ENCODE measurements at places on chromosomes 1 and 21. TPM values are rescaled to one million over a fixed set of nuclear protein-coding genes. Genes with fewer than 3 reads are reported as not detected.

Gene ARID1A
- 57.2 TPM for total RNA-seq

GRCh38 chr1:234875953-234876855 lies 252.4 kb downstream of the TOMM20 start:
- H3K27me3 ChIP-seq: no peaks in the 10 kb centered on the region
- no peak overlapping the region for H3K4me3 ChIP-seq
- peaks cover 5% of the 10 kb centered on the region for H3K4me1 ChIP-seq
- H3K36me3 ChIP-seq: no peaks in the 10 kb centered on the region
- DNase-seq: peak; percentile 57

GRCh38 chr1:11062965-11063401 lies 3.2 kb upstream of the SRM start:
- H3K4me3 ChIP-seq: no peak overlapping the region
- peak overlapping the region; percentile 67 for H3K27ac ChIP-seq
- peaks cover 25% of the 10 kb centered on the region for H3K4me1 ChIP-seq
- H3K36me3 ChIP-seq: peaks cover 24% of the 10 kb centered on the region
- no peak for DNase-seq

Gene HAO2
- total RNA-seq: not detected

GRCh38 chr1:193031431-193031830 lies 27.7 kb downstream of the UCHL5 start:
- no peaks in the 10 kb centered on the region for H3K4me1 ChIP-seq
- H3K4me3 ChIP-seq: no peak overlapping the region
- H3K27ac ChIP-seq: no peak overlapping the region

GRCh38 chr1:198116069-198116468 lies 40.7 kb upstream of the NEK7 start:
- no peak for DNase-seq
- no peak overlapping the region for H3K4me3 ChIP-seq
- H3K4me1 ChIP-seq: peaks cover 24% of the 10 kb centered on the region
- H3K36me3 ChIP-seq: no peaks in the 10 kb centered on the region

- no peak for DNase-seq
- H3K4me1 ChIP-seq: no peaks in the 10 kb centered on the region
- no peak overlapping the region for H3K4me3 ChIP-seq
- no peak overlapping the region for H3K27ac ChIP-seq
- no peaks in the 10 kb centered on the region for H3K36me3 ChIP-seq
Observed at GRCh38 chr1:90144820-90145219, 149.9 kb downstream of the ZNF326 start.

DNA sequence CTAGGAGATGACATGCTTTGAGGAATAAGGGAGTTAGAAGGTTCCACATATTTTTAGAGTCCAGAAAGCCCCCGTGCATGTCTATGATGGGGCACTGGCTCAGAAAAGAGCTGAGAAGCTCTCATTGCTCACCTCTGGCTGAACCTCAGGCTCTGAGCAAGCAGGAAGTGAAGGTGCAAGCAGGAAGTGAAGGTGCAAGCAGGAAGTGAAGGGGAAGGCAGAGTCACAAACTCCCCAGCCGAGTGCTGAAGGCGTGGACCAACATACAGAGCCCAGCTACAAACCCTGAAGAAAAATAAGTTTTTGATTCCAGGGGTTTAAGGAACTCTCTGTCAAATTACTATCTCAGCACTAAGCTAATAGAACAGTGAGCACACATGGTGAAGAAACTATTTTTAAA lies 7.0 kb downstream of the KRTAP10-8 start:
- peaks cover 53% of the 10 kb centered on the region for H3K27me3 ChIP-seq
- H3K36me3 ChIP-seq: peaks cover 10% of the 10 kb centered on the region
- no peak for DNase-seq
- no peak overlapping the region for H3K4me3 ChIP-seq
- no peaks in the 10 kb centered on the region for H3K4me1 ChIP-seq
- no peak overlapping the region for H3K27ac ChIP-seq

- DNase-seq: no peak
- H3K27me3 ChIP-seq: peaks cover 52% of the 10 kb centered on the region
- no peak overlapping the region for H3K4me3 ChIP-seq
- no peak overlapping the region for H3K27ac ChIP-seq
- peaks cover 2% of the 10 kb centered on the region for H3K36me3 ChIP-seq
- H3K4me1 ChIP-seq: peaks cover 3% of the 10 kb centered on the region
Observed at GRCh38 chr1:156845055-156845952, 13.6 kb downstream of the INSRR start.

DNA sequence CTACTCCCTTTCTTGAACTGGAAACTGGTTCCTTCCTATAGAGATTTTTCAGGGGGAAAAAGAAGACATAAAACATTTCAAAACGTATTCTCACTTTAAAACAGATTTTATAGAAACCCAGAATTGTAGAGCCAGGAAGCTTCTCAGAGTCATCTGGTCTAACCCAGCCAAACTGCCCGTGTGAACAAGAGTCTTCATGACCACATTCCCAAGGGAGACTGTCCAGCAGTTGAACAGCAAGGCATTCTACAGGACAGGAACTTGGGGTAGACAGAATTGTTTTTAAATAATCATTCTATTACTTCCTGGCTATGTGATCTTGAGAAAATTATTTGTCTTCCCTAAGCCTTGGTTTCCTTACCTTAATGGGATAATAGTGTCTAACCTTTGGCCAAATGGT lies 163.5 kb upstream of the IVNS1ABP start:
- peaks cover 33% of the 10 kb centered on the region for H3K4me1 ChIP-seq
- peak overlapping the region; percentile 46 for H3K27ac ChIP-seq
- no peaks in the 10 kb centered on the region for H3K36me3 ChIP-seq

Gene PRKACB
- total RNA-seq: 43.1 TPM

DNA sequence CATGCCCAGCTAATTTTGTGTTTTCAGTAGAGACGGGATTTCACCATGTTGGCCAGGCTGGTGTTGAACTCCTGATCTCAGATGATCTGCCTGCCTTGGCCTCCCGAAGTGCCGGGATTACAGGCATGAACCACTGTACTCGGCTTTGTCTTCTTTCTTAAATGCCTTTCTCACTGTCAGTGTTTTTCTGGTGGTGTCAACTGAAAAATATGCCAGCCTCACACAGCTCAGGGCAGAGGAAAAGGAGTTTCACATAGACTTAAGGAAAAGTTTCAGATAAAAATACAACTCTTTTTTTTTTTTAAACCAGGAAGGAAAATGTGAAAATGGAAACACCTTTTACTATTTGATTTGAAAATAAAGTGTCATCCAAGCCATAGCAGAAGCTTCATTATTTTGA lies 4.6 kb upstream of the MAB21L3 start:
- no peak for DNase-seq
- peaks cover 3% of the 10 kb centered on the region for H3K36me3 ChIP-seq
- H3K27ac ChIP-seq: peak overlapping the region; percentile 45
- H3K4me1 ChIP-seq: peaks cover 16% of the 10 kb centered on the region
- no peaks in the 10 kb centered on the region for H3K27me3 ChIP-seq

GRCh38 chr21:43923391-43923790 lies 58.4 kb downstream of the AGPAT3 start:
- DNase-seq: peak; percentile 65
- H3K4me1 ChIP-seq: peaks cover 28% of the 10 kb centered on the region
- no peak overlapping the region for H3K27ac ChIP-seq
- no peak overlapping the region for H3K4me3 ChIP-seq

Gene NOS1AP
- 6.2 TPM for total RNA-seq

- no peak overlapping the region for H3K4me3 ChIP-seq
- no peaks in the 10 kb centered on the region for H3K27me3 ChIP-seq
- peak overlapping the region; percentile 93 for H3K27ac ChIP-seq
- DNase-seq: no peak
Observed at GRCh38 chr1:37958690-37959089, 11.8 kb upstream of the INPP5B start.

GRCh38 chr1:227449741-227450441 lies 113.5 kb upstream of the ZNF678 start:
- H3K27ac ChIP-seq: no peak overlapping the region
- peaks cover 18% of the 10 kb centered on the region for H3K27me3 ChIP-seq
- DNase-seq: no peak
- H3K36me3 ChIP-seq: no peaks in the 10 kb centered on the region
- H3K4me1 ChIP-seq: peaks cover 6% of the 10 kb centered on the region
- H3K4me3 ChIP-seq: no peak overlapping the region

GRCh38 chr21:16509476-16509875 lies 779.7 kb downstream of the USP25 start:
- no peak overlapping the region for H3K27ac ChIP-seq
- H3K4me3 ChIP-seq: no peak overlapping the region
- H3K4me1 ChIP-seq: peaks cover 22% of the 10 kb centered on the region
- no peaks in the 10 kb centered on the region for H3K27me3 ChIP-seq

Gene F3
- 4.5 TPM for total RNA-seq

GRCh38 chr1:194102607-194103006 lies 916.2 kb upstream of the B3GALT2 start:
- DNase-seq: no peak
- peaks cover 2% of the 10 kb centered on the region for H3K27me3 ChIP-seq
- H3K27ac ChIP-seq: no peak overlapping the region
- no peak overlapping the region for H3K4me3 ChIP-seq
- H3K4me1 ChIP-seq: no peaks in the 10 kb centered on the region

- peak; percentile 72 for DNase-seq
- peak overlapping the region; percentile 81 for H3K27ac ChIP-seq
- H3K4me1 ChIP-seq: peaks cover 48% of the 10 kb centered on the region
- H3K4me3 ChIP-seq: no peak overlapping the region
Observed at GRCh38 chr21:45012662-45013259, 61.6 kb upstream of the ADARB1 start.

DNA sequence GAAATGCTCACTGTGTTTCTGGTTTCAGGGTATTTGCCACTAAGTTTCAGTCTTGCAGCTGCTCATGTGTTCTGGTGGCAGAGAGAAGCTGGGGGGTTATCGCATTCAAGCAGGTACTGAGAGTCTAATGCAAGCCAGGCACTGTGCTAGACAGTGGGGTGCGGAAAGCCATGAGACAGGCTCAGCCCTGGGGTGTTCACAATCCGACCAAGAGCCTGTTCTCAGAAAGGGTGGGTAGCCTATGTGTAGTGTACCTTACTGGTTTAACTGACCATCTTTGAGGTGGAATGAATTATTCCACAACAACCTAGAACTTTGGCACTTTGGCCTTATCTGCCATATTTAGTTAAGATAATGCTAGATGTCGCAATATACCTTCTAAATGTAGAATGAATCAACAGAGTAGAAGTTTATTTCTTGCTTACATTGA lies 55.3 kb upstream of the ROR1 start:
- no peaks in the 10 kb centered on the region for H3K36me3 ChIP-seq
- no peak for DNase-seq
- no peak overlapping the region for H3K27ac ChIP-seq
- H3K4me1 ChIP-seq: peaks cover 15% of the 10 kb centered on the region
- H3K4me3 ChIP-seq: no peak overlapping the region
- no peaks in the 10 kb centered on the region for H3K27me3 ChIP-seq

GRCh38 chr1:57345916-57346315 lies 77.9 kb downstream of the DAB1 start:
- DNase-seq: no peak
- H3K4me1 ChIP-seq: no peaks in the 10 kb centered on the region
- H3K27ac ChIP-seq: no peak overlapping the region
- no peak overlapping the region for H3K4me3 ChIP-seq
- peaks cover 10% of the 10 kb centered on the region for H3K27me3 ChIP-seq
- H3K36me3 ChIP-seq: no peaks in the 10 kb centered on the region

GRCh38 chr1:15538771-15539170 lies 12.1 kb downstream of the DNAJC16 start:
- DNase-seq: no peak
- no peak overlapping the region for H3K27ac ChIP-seq
- H3K27me3 ChIP-seq: no peaks in the 10 kb centered on the region
- peaks cover 25% of the 10 kb centered on the region for H3K36me3 ChIP-seq
- H3K4me1 ChIP-seq: peaks cover 17% of the 10 kb centered on the region
- no peak overlapping the region for H3K4me3 ChIP-seq

DNA sequence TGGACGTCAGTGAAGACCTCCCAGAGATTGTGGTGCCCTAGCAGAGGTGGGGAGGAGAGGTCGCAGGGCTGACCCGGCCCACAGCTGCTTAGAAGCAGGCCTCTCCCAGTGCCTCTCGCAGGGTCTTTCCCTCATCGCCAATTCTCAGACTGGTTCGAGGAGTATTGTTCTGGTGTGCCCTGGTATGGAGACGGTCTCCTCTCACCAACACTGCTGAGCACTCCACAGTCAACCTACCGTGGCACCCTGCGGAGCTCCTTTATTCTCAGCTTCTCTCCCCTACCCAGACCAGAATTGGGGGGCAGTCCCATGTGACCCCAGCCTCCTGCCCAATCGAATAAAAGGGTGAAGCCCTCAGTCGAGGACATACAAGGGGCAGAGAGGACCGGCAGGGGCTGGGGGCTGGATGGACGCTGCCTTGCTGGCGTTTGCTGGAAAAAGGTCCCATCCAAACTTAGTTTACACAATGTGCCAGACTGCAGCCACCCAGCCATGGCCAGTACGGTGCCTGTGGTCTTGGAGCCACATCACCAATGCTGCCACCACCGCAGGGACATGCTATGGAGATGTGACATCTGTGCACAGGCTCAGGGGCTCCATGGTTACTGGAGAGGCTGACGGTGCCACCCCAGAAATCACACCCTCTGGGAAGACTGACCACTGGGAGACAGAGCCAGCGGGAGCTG lies 80.8 kb downstream of the STUM start:
- no peaks in the 10 kb centered on the region for H3K36me3 ChIP-seq
- DNase-seq: peak; percentile 59
- H3K27me3 ChIP-seq: no peaks in the 10 kb centered on the region
- peaks cover 9% of the 10 kb centered on the region for H3K4me1 ChIP-seq
- no peak overlapping the region for H3K4me3 ChIP-seq

GRCh38 chr1:212959266-212960220 lies 9.2 kb downstream of the VASH2 start:
- DNase-seq: no peak
- no peaks in the 10 kb centered on the region for H3K27me3 ChIP-seq
- no peak overlapping the region for H3K27ac ChIP-seq
- no peak overlapping the region for H3K4me3 ChIP-seq
- peaks cover 8% of the 10 kb centered on the region for H3K36me3 ChIP-seq

GRCh38 chr1:200090252-200091159 lies 63.0 kb downstream of the NR5A2 start:
- H3K4me3 ChIP-seq: no peak overlapping the region
- no peaks in the 10 kb centered on the region for H3K4me1 ChIP-seq
- H3K27me3 ChIP-seq: peaks cover 30% of the 10 kb centered on the region
- no peak overlapping the region for H3K27ac ChIP-seq

Gene CBS
- total RNA-seq: 16.6 TPM

Gene NPHS2
- not detected for total RNA-seq

Gene GBP5
- total RNA-seq: not detected

Gene UMODL1
- total RNA-seq: not detected

Gene SPRR2G
- total RNA-seq: not detected

Gene GPR3
- 0.56 TPM for total RNA-seq

Gene SVBP
- 24.0 TPM for total RNA-seq

DNA sequence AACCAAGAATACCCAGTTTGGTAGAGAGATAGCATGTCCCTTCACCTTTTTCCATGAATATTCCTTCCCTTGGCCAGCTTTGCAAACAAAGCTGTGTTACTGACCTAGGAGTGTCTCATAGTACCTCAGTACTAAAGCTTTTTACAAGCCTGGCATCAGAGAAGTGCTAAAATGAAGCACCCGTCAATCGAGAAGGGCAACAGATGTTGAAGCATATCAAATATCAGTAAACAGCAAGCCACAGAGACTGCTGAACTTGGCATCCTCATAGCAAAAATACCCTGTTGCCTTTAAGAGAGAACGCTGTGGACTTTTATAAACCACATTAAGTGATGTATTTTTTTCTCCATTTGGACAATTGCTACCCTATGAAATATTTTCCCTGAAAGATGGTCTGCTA lies 128.6 kb upstream of the HOOK1 start:
- no peak for DNase-seq
- H3K36me3 ChIP-seq: no peaks in the 10 kb centered on the region
- H3K4me1 ChIP-seq: no peaks in the 10 kb centered on the region
- H3K27ac ChIP-seq: no peak overlapping the region
- H3K4me3 ChIP-seq: no peak overlapping the region
- H3K27me3 ChIP-seq: peaks cover 2% of the 10 kb centered on the region

- H3K4me3 ChIP-seq: no peak overlapping the region
- H3K27me3 ChIP-seq: no peaks in the 10 kb centered on the region
- H3K36me3 ChIP-seq: no peaks in the 10 kb centered on the region
- DNase-seq: no peak
- peaks cover 24% of the 10 kb centered on the region for H3K4me1 ChIP-seq
Observed at GRCh38 chr1:51553911-51554310, 34.8 kb upstream of the EPS15 start.

Data from chondrocyte (in vitro differentiated cells).